Activated CD4-positive, alpha-beta memory T cell treated with anti-CD3 and anti-CD28 coated beads, Interleukin-2, amount 10 ng/mL, durations not matched to agents 7 days and 5 days (primary cell): ENCODE measurements at places on chromosomes 4 and X. TPM values are rescaled to one million over a fixed set of nuclear protein-coding genes. Genes with fewer than 3 reads are reported as not detected.
A peak's percentile ranks its signal among the peaks of the same experiment; 100 is the strongest.

DNA sequence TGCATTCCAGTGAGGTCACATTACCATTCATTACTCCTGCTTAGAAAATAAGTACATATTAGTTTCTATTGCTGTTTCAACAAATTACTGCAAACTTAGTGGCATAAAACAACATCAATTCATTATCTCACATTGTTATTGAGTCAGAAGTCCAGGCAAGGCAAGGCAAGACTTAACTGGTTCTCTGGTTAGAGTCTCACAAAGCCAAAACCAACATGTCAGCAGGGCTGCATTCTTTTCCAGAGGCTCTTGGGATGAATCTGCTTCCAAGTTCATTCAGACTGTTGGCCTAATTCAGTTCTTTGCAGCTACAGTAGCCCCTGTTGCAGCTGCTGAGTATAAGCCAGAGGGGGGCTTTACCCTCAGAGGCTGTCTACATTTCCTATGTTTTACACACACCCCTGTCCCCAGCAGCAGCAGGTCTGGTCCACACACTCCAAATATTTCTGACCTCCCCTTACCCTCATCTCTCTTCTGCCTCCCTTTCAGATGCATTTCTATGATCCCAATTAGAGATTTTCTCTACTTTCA lies 892.1 kb upstream of the EPHA5 start:
- H3K36me3 ChIP-seq = no peaks in the 10 kb centered on the region
- no peaks in the 10 kb centered on the region for H3K27me3 ChIP-seq
- no peak for DNase-seq

DNA sequence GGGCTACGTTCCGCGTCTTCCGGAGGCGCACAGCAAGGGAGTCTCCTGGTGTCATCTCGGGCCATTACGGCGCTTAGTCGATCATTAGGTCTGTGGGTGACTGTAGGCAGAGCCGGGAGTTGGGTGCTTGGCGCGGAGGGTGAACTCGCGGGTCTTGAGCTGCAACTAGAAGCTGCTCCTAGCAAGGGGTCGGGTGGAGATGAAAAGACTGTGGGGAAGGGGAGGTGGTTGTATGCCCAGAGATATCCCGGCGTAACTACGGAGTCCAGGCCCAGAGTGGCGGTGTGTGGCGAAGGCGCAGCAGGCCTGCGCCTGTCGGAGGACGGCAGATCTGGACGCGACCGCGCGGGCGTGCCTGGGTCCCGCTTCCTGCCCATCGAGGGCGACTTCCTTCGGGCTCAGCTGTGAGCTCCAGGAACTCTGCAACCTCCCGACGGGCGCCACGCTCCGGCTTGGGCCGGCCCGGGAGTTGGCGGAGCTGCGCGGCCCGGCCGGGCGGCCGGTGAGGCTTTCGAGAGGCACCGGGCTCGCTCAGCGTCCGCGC lies 2.7 kb upstream of the NKX3-2 start:
- peaks cover 65% of the 10 kb centered on the region for H3K27me3 ChIP-seq
- no peak overlapping the region for H3K27ac ChIP-seq
- peaks cover 37% of the 10 kb centered on the region for H3K4me1 ChIP-seq
- no peak for DNase-seq
- peak overlapping the region; percentile 55 for H3K4me3 ChIP-seq
- peaks cover 14% of the 10 kb centered on the region for H3K36me3 ChIP-seq

DNA sequence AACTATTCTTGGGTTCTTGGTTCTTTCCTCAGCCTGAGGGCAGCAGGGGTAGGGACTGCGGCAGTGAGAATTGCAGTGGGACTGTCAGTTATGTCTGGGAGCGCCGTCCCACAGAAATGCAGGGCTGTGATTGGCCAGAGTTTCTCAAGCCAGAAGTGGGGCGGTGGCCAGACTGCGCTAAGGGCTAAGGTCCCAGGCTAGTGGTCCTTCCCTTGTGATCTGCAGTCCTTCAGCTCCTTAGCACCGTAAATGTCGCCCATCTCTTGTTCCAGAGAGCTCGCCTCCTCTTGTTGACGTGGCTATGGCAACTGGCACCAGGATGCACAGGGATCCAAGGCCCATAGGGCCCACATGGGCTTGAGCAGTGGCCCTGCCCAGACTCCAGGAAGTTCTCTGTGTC lies 223.5 kb downstream of the GRIA2 start:
- no peaks in the 10 kb centered on the region for H3K4me1 ChIP-seq
- no peak overlapping the region for H3K4me3 ChIP-seq
- H3K27me3 ChIP-seq = no peaks in the 10 kb centered on the region
- no peaks in the 10 kb centered on the region for H3K36me3 ChIP-seq
- DNase-seq = no peak

- H3K4me3 ChIP-seq = peak overlapping the region; percentile 11
- H3K4me1 ChIP-seq = peaks cover 13% of the 10 kb centered on the region
- no peak overlapping the region for H3K27ac ChIP-seq
- peaks cover 7% of the 10 kb centered on the region for H3K36me3 ChIP-seq
- peaks cover 59% of the 10 kb centered on the region for H3K27me3 ChIP-seq
- DNase-seq = no peak
Observed at GRCh38 chr4:82560853-82561785, 669 bp downstream of the TMEM150C start.

GRCh38 chrX:103565197-103565596 lies 20.1 kb upstream of the TCEAL4 start:
- no peak overlapping the region for H3K27ac ChIP-seq
- H3K36me3 ChIP-seq = no peaks in the 10 kb centered on the region
- H3K4me3 ChIP-seq = no peak overlapping the region
- H3K4me1 ChIP-seq = no peaks in the 10 kb centered on the region
- peaks cover 4% of the 10 kb centered on the region for H3K27me3 ChIP-seq

GRCh38 chrX:6244666-6245065 lies 16.0 kb upstream of the NLGN4X start:
- no peaks in the 10 kb centered on the region for H3K27me3 ChIP-seq
- no peaks in the 10 kb centered on the region for H3K4me1 ChIP-seq
- no peak overlapping the region for H3K4me3 ChIP-seq
- no peak overlapping the region for H3K27ac ChIP-seq
- no peaks in the 10 kb centered on the region for H3K36me3 ChIP-seq
- no peak for DNase-seq

GRCh38 chrX:20471483-20471882 lies 204.8 kb upstream of the RPS6KA3 start:
- H3K27ac ChIP-seq = no peak overlapping the region
- peaks cover 2% of the 10 kb centered on the region for H3K27me3 ChIP-seq
- no peaks in the 10 kb centered on the region for H3K36me3 ChIP-seq
- H3K4me3 ChIP-seq = no peak overlapping the region

GRCh38 chr4:72602396-72603376 lies 33.7 kb upstream of the ADAMTS3 start:
- no peaks in the 10 kb centered on the region for H3K36me3 ChIP-seq
- H3K4me3 ChIP-seq = no peak overlapping the region
- no peaks in the 10 kb centered on the region for H3K27me3 ChIP-seq
- no peaks in the 10 kb centered on the region for H3K4me1 ChIP-seq

DNA sequence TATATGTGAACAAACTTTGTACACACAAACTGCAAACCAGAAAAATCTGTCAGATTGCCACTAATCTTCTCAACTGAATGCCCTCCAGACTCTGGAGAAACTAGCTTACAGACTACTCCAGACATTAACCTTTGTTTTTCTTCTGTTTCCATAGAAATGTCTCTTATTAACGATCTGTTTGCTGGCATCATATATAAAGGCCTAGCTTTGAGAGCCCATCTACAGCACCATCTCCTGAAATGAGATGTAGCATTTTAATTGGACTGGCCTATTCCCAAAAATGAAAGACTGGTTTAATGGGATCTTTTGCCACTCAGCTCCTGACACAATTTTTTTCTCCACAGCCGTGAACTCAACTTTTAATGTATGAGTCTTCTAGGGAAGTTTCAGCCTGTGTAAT lies 266.0 kb upstream of the IL1RAPL1 start:
- H3K36me3 ChIP-seq = no peaks in the 10 kb centered on the region
- no peak for DNase-seq
- H3K27me3 ChIP-seq = no peaks in the 10 kb centered on the region
- H3K4me1 ChIP-seq = no peaks in the 10 kb centered on the region
- no peak overlapping the region for H3K4me3 ChIP-seq

DNA sequence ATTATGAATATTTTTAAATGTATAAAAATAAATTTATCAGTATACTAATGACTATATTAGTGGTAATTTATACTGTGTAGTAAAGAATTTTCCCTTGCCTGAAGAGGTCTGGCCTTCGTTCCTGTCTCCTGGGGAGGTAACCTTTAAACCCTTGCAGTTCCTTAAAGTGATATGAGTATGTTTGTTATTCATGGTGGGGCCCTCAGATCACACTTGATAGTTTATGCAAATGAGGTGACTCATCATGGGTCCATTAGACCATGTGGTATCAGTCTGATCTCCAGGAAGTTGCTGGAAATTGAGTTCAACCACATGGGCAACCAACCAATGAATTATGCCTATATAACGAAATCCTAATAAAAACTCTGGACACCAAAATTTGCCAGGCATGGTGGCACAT lies 904.1 kb downstream of the RPA4 start:
- no peak overlapping the region for H3K4me3 ChIP-seq
- no peaks in the 10 kb centered on the region for H3K27me3 ChIP-seq
- H3K27ac ChIP-seq = no peak overlapping the region
- H3K4me1 ChIP-seq = peaks cover 3% of the 10 kb centered on the region

DNA sequence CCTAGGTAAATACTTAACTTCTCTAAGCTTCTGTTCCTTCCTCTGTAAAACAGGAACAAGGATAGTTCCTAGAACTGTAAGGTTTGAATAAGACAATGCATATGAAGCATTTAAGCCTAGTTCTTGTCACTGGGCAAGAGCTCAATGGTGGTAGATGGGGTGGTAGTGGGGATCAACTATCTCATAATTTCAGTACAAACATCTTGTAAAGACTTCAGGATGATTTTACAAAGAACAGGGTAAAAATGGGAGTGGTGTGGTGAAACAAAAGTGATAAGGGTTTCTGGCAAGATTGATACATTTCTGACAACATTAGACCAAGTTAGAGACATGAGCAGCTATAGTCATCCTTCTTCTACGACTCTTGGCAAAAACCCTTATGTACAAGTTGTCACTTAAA lies 137.8 kb downstream of the SCFD2 start:
- no peak overlapping the region for H3K27ac ChIP-seq
- no peak for DNase-seq
- H3K4me1 ChIP-seq = peaks cover 6% of the 10 kb centered on the region
- peaks cover 4% of the 10 kb centered on the region for H3K36me3 ChIP-seq
- no peak overlapping the region for H3K4me3 ChIP-seq

DNA sequence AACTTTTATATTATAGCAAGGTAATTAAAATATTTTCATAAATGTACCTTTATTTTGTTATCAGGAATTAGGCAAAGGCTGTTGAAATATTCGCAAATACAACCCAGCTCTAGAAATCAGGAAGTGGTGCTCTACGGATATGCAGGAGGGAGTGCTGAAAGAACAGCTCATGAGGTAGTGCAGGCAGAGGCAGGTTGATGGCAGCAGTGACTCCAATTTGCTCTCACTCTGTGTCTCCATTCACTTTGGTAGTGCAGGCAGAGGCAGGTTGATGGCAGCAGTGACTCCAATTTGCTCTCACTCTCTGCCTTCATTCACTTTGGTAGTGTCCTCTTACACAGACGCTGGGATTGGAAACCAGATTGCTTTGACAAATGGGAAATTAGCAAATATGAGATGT lies 277.9 kb downstream of the TRIML1 start:
- H3K4me1 ChIP-seq = no peaks in the 10 kb centered on the region
- H3K27ac ChIP-seq = no peak overlapping the region
- H3K4me3 ChIP-seq = no peak overlapping the region
- no peaks in the 10 kb centered on the region for H3K36me3 ChIP-seq

DNA sequence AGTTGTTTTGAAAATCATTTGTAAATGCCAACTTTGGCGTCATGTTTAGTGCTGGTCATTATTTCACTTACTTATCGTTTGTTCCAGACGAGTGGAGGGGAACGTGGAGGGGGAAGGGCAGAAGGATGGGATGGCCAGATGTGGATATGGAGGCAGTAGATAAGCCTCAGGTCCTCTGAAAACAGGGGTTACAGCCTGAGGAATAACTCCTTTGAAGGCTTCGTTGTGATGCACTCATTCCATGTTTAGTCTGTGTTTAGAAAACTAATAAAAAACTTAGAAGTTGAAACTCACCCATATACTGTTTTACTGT lies 1.1 kb downstream of the MOB1B start:
- peaks cover 18% of the 10 kb centered on the region for H3K4me1 ChIP-seq
- no peaks in the 10 kb centered on the region for H3K27me3 ChIP-seq
- H3K36me3 ChIP-seq = peaks cover 14% of the 10 kb centered on the region
- H3K4me3 ChIP-seq = peak overlapping the region; percentile 95

Gene RNF113A
- 36.2 TPM for total RNA-seq

Gene XG
- total RNA-seq = not detected

Gene SPANXD
- total RNA-seq = not detected

Gene CNKSR2
- total RNA-seq = 2.9 TPM

Gene AIMP1
- 49.5 TPM for total RNA-seq

Gene UGT2B7
- total RNA-seq = not detected

Gene GYPE
- 0.50 TPM for total RNA-seq

Gene ODAM
- total RNA-seq = not detected

Gene CENPVL2
- total RNA-seq = not detected

Gene CFI
- not detected for total RNA-seq

Gene ADH5
- total RNA-seq = 107 TPM

Gene IL1RAPL2
- total RNA-seq = not detected
